NCI-H1694 (cell line): ENCODE measurements at places on chromosomes 7 and 10.

- DNase-seq, result no peak
These were observed 90.5 kb downstream of the PLXNA4 start for GRCh38 chr7:132485600-132486273.

- DNase-seq, result no peak
These were observed 720 bp downstream of the SNCG start for GRCh38 chr10:86958901-86959736.

DNA sequence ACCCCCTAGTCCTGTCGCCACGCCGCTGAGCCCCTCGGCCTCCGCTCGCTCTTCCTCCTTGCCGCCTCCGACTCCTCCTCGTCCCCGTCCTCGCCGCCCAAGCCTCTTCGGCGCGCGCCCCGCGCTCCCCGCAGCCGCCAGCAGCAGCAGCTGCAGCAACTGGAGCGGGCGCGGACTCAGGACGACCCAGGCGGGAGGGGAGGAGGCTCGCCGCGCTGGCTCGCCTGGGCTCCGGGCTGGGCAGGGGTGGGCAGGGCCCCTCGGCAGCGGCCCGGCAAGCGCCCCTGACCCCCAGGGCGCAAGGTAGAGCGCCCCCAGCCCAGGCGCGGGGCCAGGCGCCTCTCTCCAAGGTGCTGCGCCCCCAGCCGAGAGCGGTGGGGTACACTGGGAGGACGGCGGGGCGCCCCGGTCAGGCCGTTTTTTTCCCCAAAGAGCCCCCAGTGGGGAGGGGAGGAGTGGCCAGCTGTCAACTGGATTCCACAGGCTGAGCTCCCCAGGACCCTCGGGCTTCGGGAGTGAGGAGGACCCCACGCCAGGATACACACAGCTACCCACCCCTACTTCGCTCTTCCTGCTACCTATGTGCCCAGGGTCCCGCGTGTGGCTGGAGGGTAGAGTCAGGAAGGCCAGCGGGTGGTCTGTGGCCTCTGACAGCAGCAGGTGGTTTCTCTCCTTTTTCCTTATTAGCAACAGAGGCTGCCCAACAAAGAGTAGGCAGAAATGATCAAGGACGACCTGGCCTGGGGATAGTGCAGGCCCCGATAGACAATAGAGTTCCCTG is 903 bp upstream of the KCNMA1 start:
- DNase-seq, result no peak

GRCh38 chr7:72112992-72113391 is 299.1 kb downstream of the CALN1 start:
- no peak for DNase-seq

GRCh38 chr10:58981846-58982245 is 194.6 kb upstream of the PHYHIPL start:
- no peak for DNase-seq
